ENCODE measurements at places on chromosomes 4 and X.

DNA sequence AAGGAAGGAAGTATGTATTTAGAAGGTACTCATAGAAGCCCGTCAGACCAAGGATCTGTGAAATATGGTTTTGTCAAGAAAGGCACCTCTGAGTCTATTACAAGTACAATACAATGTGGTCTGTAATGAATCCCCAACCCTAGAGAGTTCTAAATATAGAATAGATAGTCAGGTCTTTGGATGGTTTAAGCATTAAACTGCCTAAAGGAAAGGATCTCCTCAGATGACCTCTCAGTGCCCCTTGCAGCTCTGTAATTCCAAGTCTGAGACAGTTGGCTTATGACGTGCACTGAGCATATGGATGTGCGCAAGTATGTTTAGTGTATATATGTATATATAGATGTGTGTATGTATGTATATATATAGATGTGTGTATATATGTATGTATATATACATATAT, 62.0 kb downstream of the CCSER1 start:
- no peak for DNase-seq

GRCh38 chr4:3783693-3784306, 17.6 kb downstream of the ADRA2C start:
- peak; percentile 32 for DNase-seq

DNA sequence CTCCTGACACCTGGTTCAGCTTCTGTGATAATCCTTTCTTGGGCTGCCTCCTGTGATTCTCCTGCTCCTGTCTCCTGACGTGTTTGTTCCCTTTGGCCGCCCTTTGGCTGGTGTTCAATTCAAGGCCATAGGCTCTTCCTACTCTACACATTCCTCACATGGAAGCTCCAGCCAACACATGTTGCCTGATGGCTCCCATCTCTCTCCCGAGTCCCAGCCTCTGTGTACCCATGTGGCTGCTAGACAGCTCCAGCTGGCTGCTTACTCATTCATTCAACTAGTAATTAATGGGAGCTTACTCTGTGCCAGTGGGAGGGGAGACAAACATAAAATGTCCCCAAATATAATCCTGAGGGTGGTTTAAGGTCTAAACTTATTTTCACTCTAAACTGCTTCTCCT, 9.2 kb upstream of the MED28 start:
- DNase-seq: no peak

DNA sequence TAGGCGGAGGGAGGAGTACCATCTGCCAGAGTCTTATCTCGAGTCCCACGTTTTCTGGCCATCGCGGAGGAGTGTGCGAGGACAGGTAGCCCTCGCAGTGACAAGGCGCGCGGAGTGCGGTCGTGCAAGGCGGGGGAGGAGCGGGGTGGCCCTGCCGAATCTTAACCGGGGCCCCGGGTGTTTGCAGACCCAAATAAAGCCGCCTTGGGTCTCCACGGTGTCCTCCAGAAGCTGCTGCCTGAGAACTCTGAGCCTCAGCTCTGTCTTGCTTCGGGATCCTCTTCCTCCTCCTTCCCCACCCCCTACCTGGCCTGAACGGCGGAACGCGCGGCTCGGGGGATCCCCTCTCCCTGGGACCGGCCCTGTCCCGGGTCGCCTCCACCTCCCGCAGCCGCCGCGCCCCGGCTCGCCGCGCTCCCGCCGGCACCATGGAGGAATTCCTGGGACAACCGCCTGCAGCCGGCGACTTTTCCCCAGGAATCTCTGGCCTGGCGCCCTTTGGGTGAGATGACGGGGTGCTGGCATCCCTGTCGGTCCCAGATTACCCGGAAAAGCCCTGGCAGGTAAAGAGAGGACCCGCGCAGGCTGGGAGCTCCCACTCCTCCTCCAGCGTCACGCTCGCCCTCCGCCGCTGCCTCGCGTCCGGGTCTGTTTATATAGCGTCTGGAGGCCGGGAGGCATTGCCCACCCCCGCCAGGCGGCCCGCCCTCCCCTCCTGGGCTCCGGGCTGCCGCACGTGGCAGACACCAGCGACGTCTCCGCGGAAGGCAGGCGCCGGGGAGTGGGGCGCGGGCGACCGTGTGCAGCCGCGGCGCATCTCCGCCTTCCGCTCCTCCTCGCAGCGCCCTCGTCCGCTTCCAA, at the start of gene GALNTL6:
Gene GALNTL6 (plus strand): TSS at position 740 of the 861 bp plus-strand sequence.
- DNase-seq: peak; percentile 33

- no peak for DNase-seq
Observed at GRCh38 chr4:112119353-112119783, 25.9 kb upstream of the FAM241A start.

- DNase-seq: no peak
Observed at GRCh38 chrX:151184705-151185104, 8.3 kb downstream of the GPR50 start.

GRCh38 chr4:129094347-129094746, 1.0 kb upstream of the SCLT1 start:
- DNase-seq: no peak

DNA sequence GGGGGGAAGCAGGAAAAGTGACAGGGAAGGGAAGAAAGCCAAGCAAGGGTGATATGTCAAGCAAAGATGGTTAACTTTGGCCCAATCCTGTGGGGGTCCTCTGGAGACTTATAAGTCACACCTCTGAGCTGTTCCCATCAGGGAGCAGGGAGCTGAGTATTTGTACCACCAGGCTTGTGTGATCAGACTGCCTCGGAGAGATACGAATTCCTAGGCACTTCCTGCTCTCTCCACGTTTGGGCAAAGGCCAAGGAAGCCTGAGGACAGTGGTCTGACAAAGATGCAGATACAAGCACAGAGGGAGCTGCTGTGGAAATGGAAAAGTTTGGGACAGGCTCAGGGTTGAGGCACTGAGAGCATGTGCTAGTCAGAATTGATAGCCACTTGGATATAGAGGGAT, 10.4 kb upstream of the PPP3CA start:
- DNase-seq: no peak

DNA sequence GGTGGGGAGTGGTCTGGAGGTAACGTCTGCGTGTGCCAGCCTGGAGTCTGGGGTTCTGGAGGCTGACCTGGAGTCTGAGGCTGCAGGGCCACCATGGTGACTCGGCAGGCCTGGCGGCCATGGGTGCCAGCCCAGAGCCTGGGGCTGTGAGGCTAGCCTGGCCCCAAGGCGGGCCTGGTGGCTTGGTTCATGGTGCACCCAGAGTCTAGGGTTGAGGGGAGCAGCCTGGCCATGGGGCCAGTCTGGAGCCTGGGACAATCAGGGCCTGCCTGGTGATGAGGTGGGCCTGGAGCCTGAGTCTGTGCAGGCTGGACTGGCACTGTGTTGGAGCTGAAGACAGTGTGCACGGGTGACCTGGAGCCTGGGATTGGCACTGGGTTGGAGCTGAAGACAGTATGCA, 64.9 kb downstream of the CXorf49B start:
- no peak for DNase-seq

DNA sequence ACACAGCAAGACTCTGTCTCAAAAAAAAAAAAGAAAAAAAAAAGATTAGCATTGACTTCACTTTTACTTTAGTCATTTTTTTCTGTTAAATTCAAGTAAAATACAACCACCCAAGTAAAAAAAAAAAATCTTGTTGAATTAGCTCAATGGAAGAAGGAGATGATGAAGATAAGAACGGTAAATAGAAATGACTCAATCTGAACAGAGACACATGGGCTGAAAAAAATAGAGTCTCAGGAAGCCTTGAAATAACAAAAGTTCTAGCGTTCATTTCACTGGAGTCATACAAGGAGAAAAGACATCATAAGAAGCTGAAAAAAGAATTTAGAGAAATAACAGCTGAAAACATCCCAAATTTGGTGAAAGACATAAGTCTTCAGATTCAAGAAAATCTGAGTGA, 75.5 kb downstream of the CASP3 start:
- no peak for DNase-seq

DNA sequence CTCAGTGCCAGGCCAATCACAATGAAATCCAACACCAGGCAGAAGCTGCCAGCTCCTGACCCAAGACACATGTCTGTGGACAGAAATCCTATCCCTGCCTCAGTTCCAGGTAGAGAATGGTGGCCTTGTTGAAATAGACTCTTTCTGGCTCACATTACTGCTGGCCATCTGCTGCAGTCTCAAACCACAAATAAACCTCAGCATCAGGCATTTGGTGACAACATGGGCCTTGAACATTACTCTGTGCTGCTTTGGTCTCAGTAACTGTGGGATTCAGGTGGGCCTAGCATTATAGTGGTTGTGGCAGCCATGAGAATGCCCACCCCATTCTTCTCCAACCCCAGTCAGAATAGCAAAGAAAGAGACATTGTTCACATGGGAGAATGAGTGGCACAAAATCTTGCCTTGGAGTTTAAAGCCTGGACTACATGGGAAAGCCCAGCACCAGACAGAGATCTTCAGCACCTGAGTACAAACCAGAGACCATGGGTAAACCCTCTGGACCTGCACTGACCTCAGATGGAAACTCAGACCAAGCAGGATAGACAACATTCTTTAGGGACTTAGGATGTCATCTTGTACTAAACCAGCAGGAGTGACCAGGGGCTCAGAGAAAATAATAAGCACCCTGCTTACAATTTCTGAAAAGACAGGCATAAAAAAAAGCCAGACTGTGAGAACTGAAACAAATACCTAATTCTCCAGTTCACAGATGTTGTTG, 50.4 kb upstream of the TRAM1L1 start:
- DNase-seq: no peak

DNA sequence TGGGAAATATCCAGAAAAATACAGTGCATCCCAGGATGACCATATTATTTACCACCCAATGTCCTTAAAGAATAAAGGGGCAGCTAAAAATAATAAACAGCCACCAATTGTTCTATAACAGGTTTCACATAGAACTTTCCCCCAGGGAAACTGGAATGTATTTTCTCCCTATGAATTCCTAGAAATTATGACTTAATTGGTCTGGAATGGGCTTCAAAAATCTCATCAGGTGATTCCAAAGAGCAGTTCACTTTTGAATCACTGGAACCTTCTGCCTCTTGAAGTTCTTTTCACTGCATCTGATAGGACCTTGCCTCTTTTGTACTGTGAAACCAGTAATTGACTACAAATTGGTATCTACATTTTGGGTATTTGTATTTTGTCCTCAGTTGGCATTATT, 119.3 kb downstream of the ZNF330 start:
- no peak for DNase-seq

DNA sequence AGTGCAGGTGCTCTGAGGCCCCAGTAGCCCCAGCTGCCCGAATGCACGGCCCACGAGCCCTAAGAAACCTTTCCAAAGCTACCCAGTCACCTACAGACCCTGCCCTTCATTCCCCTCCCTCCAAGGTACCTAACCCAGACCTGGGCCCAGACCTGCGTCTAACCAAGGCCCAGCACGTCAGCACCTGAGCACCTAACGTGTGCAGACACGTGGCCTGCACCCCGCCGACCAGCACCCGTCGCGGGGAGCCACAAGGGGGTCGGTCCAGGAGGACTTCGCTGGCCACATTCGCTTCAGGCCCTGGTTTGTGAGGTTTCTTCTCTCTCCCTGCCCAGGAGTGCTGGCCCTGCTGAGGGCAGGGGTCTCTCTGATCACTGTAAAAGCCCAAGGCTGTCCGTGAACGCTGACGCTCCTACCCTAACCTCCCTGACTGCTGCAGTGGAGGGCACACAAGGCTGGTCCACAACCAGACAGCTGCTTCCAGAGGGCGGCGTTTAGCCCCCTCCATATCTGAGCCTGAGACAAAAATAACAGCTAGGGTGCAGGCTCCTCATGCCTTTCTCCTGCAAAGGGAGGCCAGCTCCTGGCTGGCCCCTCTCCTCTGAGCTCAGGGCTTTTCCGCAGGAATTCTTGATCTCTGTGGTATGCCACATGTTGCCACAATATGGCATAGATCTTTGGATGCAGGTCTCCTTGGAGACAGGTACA, 31.8 kb downstream of the WDR1 start:
- no peak for DNase-seq

DNA sequence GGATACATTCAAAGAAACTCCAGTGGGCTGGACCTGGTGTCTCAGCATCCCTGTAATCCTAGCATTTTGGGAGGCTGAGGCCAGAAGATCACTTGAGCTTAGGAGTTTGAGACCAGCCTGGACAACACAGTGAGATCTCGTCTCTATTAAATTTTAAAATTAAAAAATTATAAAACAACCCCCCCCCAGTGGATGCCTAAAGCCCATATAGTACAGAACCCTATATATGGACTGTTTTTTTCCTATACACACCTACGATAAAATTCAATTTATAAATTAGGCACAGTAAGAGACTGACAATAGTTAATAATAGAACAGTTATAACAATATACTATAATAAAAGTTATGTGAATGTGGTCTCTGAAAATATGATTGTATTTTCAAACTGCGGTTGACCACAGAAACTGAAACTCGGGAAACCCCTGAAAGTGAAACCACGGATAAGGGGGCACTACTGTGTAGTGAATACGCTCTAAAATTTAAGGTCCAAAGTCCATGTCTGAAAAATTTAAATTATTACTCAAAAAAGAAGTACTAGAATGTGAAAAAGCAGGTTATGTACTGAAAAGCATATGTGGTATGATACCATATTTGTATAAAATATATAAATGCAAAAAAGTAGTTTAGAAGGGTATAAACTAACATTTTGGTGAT, 2.0 kb downstream of the SMIM14 start:
- DNase-seq: no peak

GRCh38 chrX:3445806-3446490, 99.5 kb upstream of the MXRA5 start:
- no peak for DNase-seq

DNA sequence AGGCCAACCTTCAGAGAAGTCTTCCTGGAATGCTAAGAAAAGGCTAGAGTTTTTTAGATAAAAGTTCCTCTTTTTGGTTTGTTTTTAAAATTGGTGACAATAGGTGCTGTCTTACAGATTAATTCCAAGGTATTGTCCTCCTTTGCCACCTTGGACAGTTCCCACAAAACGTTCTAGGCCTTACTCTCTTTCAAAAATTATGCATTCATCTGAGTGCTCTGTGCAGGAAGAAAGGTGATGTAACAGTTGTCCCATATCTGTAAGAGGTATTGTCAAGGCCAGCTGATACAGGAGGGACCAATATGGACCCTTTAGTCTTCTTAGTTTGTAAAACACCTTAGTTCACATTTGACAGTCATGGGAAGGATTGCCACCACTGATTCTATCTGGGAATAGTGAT, 15.9 kb upstream of the CXCL5 start:
- DNase-seq: no peak
